ENCODE measurements at places on chromosomes 6 and 20.

- DNase-seq, result no peak
Observed at GRCh38 chr6:17813542-17813941, 106.8 kb upstream of the NUP153 start.

DNA sequence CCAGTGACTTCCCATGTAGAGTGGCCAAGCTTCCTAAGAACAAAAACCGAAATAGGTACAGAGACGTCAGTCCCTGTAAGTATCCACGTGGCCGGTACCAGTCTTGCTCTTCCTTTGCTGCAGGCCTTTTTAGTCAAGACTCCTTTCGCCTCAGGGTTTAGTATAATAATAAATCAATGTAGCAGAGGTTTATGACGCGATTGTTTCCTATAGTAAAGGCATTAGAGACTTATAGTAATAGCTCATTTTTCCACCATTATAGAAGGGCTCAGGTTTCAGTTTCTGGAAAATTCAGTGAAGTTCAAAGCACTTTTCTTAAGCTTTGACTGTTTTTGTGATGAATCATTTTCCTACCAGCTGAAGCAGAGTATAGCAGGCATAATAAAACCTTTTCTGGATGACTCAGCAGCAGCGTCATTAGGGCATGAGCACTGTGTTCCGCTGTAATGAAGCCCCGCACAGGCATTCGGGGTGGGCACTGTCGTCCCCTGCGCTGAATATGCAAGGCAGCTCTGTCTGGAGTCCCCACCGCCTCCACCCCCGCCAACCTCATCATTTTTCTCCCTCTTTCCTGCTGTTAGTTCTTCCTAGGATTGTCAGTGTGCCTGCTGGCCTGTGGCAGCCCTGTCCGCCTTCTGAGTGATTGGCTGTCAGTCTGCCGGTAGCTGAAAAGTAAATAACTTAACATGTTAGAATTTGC is 51.3 kb downstream of the PTPN1 start:
- DNase-seq, result no peak

DNA sequence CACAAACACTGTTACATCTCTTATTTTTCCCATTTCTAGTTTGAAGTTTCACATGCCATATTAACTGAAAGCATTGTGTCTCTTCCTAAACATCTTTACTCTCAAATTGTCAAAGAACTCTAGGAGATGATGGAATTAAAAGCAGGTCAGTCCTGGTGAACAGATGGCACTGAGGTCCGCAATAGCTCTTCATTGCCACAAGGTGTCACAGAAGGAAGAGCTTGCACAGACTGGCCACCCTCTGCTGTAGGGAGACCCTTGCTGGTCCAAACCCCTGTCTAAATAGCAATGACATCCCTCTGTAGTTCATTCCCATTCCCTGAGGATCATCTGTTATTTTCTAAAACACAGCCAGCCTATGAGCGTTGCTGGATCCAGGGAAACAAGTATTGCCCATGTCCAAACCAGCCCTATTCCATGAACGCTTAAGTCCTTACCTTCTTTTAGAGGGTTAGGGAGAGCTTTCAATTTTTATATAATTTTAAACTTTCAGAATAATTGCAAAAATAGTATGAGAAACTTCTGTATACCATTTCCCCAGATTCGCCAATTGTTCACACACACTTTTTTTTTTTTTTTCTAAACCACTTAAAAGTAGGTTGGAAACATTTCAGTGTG is 10.1 kb upstream of the HDAC2 start:
- DNase-seq, result no peak

GRCh38 chr6:90448836-90449235 is 138.0 kb downstream of the MAP3K7 start:
- DNase-seq, result no peak

DNA sequence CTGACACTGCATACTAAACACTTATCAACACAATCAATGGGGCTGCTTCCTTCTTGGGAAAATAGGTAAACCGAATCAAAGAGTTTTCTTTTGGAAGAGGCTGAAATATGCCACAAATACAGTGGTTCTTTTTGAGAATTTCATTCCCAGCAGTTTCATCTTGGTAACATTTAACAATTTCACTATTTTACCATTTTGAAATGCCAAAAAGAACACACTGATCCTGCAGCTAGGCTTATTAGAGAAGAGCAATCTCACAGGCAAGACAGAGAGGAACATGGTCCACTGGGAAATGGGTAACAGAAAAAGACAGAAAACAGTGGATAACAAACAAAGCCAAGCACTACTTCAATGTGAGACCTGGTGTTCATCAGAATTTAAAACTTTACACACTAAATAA is 2.5 kb downstream of the CNR1 start:
- no peak for DNase-seq

GRCh38 chr20:35616465-35617396 is 1.1 kb downstream of the SPAG4 start:
- peak; percentile 37 for DNase-seq

DNA sequence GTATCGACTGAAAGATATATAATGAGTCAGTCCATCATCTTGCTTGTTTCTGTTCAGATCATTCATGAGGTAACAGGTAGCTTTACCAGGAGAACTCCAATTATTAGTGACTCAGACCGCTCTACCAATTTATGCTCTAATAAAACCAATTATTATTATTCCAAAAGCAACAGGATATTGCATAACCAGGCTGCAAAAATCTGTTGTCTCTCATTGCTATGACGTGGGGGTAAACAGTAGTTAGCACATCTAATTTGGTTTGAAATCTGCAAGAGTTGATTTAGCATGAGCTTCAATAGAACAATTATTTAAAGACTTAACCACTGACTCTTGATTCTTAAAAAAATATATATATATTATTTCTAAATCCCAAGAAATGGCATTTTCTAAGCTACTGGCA is 90.9 kb upstream of the MAP7 start:
- DNase-seq, result no peak

DNA sequence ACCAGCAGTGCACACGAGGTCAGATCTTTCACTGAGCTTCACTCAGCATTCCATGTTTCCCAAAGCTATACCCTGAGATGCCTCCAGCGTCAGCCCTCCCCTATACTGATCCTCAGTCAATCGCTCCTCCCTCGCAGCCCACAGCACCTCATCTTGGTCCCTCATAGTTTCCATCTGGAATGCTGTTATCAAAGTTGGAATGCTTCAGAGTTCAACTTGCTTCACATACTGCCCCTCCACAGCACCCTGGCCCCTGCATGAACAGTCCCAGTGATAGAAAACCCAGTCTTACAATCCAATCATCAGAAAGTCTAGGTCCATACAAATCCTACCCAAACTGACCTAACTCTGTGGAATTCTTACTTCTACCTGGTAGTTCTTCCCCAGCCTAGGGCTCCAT is 20.0 kb downstream of the SPAG4 start:
- DNase-seq, result no peak

DNA sequence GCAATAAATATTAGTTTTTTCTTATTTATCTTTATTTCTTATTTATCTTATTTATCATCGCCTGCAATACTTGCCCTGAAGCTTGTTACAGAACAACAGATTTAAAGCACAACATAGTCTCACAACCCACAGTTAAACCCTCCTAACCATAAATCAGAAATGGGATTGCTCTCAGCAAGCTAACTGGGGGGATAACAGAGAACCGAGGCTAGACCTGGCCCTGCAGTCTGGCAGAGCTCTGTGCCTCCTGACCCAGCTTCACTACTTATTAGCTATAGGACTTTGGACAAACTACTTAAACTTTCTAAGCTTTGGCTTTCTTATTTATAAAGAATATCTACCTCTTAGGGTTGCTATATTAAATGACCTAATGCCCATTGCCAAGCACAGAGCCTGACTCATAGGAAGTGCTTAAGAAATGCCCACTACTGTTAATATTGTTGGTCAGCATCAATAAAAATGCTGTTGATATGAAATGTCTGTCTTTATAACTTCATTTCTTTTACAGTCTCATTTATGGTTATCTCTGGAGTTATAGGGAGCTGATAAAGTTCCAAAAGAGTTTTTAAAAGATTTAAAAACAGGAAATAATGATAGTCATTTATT is 87.9 kb upstream of the BEND6 start:
- DNase-seq, result no peak

GRCh38 chr6:88167352-88167937 is 1.3 kb upstream of the CNR1 start:
- no peak for DNase-seq

- no peak for DNase-seq
Observed at GRCh38 chr6:11712760-11713159, 65.8 kb downstream of the ADTRP start.

GRCh38 chr6:167420858-167421766 is 96.2 kb downstream of the TTLL2 start:
- DNase-seq, result no peak

DNA sequence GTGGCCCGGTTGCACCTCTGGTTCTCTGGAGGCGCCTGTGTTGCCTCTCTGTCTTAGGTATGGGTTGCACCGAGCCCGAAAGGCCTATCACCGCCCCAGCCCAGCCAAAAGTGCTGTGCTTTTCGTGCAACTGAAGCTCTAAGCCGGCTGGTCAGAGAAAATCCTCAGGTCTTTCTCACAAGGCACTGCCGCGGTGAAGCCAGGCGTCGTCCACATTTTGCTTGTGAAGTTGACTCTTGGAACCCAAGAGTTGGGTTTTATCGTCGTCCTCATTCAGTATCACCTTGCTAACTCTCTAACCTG is 726 bp upstream of the EMILIN3 start:
- no peak for DNase-seq

GRCh38 chr20:52118016-52118623 is 73.5 kb downstream of the ZFP64 start:
- DNase-seq, result no peak

DNA sequence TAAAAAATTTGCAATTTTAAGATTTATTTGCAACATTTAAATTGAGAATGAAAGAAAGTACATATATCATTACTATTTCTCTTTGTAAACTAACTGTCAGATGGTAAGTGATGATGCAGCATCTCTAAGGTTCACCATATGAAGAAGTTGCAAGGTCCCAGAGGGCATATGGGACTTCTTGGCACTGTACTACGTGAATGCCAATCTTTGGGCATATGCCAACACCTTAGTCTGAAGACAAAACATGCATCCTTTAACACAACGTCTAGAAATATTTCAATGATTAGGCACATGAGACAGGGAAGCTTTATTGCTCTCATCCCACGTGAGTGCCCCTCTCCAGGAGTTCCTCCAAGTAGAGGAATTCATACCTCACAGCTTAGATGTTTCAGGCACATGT is 66.8 kb downstream of the CDK19 start:
- no peak for DNase-seq

GRCh38 chr20:2652724-2653555 is 508 bp downstream of the NOP56 start:
- DNase-seq, result no peak

- no peak for DNase-seq
Observed at GRCh38 chr6:151338651-151339200, 52.6 kb downstream of the ZBTB2 start.

DNA sequence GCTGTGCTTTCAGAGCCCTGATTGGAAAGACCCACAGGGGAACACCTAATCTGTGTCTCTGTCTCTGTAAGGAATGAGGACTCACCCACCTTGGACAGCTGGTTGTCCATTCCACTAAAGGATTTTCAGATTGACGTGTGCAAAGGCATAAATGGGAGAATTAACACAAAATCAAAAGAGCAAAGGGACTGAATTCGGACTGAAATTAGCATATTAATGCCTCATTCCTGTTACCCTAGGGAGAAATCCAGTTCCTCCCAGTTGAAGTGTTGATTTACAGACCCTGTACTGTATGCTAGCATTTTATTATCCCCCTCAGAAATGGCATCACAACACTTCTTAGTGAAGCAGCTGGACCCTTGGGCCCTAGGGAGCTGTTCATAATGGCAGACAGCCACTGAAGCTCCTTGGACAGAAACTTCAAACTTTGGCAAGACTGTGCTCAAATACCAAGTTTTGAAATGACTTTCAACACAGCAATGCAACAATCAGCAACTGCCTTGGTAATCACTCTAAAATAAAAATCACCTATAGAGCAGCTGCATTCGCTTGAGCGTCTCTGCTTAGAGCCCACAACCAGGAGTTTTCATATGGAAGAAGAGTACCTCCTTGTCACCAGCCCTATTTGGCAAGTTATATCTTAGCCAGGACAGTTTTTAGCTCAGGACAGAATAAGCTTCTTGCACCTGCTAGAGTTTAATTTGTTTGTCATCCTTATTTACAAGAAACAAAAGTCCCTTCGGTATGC is 118.1 kb downstream of the TRDN start:
- no peak for DNase-seq

DNA sequence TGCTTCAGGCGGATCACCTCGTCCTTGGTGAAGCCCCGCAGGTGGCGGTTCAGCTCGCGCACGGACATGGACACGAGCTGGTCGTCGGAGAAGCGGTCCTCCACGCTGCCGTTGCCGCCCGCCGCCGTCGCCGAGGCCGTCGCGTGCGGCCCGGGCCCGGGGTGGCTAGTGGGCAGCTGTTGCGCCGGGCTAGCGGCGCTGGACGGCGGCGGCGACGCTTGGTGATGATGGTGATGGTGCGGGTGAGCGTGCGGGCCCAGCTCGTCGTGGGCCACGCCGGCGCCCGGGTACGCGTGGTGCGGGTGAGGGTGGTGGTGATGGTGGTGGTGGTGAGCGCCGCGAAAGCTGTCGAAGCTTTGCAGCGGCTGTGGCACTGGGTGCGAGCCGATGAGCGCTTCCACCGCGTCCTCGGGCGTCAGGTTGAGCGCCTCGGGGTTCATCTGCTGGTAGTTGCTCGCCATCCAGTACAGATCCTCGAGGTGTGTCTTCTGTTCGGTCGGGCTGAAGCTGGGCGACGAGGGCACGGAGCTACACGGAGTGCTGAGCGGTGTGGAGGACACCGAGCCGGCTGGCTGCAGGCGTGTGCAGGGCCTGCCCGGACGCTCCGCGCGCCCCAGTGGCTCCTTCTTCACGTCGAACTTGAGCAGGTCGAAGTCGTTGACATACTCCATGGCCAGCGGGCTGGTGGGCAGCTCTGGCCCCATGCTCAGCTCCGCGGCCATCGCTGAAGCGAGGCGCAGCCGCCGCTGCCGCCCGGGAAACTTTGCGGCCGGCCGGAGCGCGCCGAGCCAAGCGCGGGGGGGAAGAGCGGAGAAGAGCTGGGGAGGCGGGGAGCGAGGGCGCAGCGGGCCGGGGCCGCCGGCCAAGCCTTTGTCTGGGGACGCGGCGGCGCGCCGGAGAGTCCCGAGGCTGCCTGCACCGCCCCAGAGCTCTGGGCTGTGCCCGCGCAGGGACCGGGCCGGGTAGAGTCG is 622 bp downstream of the MAFB start:
- no peak for DNase-seq

DNA sequence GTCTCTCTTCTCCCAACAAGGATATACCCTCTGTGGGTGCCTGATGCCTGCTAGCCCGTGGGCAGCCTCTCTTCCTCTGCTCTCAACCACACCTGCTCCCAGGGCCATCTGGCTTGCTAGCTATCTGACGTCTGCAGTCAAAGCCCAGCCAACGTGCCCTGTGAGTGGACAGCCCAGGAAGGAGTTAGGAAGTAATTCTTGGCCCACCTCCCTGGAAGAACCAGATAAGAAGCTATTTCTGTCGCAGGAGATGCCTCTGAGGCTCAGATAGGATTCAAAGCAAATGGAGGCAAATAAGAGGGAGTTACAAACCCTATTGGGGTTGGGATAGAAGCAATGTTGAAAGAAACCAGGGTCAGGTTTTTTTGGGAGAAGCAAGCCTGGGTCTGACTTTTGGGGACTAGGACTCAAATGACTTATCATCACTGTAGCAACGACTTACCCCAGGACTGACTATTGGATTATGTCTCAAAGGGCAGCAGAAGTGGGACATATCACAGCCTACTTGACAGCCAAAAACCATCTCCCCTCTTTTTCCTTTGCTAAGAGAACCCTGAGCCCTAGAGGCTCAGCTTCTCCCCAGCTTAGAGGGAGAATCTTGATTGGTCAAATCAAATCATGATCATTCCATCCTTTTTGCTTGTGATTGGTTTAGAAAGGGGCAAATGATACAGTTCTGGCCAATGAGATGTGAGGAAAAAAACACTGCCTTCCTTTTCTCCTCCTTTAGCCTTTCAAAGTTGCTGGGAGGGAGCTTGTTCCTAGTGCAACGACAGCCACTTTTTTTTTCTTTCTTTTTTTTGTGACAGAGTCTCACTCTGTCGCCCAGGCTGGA is 18.0 kb upstream of the CDK5RAP1 start:
- no peak for DNase-seq

All from effector CD4-positive, alpha-beta T cell (primary cell).